ENCODE measurements at places on chromosomes 1 and 21. TPM values are rescaled to one million over a fixed set of nuclear protein-coding genes. Genes with fewer than 3 reads are reported as not detected.
A peak's percentile ranks its signal among the peaks of the same experiment; 100 is the strongest.

DNA sequence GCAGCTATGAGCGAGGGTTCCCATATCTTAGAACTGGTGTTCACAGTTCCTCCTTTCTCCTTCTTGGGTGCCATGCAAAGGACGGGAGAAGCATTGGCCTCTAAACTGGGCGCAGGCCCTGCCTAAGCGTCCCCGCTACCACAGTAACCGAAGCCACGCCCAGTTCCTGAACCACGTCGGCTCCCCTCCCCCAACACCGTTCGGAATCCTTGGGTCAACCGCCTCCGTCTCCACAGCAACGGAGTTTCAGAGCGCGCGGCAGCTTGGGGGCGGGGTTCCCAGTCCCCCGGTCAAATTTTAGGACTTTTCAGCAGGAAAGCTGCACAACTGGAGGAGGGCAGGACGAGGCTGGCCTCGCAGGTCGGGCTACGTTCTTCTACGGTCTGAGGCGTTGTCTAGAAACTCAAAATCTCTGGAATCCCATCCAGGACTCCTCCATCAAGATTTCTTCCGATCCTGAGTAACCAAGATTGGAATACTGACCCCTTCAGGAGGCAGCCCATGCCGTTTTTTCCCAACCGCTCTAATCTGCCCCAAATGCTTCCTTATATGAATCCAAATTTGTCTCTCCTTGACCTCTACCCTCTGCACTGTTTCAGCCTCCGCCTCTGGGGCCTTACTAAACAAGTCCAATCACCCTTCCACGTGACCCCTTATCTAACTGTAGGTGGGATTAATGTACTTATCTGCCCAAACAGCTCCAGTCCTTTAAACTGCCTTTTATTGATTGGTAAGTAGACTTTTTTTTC is at the start of gene SPAG17:
Gene SPAG17, minus strand, starts transcription at position 145 of the 749 bp plus-strand sequence. Its CDS starts 71 bp downstream, at position 74.
- peak; percentile 65 for DNase-seq

DNA sequence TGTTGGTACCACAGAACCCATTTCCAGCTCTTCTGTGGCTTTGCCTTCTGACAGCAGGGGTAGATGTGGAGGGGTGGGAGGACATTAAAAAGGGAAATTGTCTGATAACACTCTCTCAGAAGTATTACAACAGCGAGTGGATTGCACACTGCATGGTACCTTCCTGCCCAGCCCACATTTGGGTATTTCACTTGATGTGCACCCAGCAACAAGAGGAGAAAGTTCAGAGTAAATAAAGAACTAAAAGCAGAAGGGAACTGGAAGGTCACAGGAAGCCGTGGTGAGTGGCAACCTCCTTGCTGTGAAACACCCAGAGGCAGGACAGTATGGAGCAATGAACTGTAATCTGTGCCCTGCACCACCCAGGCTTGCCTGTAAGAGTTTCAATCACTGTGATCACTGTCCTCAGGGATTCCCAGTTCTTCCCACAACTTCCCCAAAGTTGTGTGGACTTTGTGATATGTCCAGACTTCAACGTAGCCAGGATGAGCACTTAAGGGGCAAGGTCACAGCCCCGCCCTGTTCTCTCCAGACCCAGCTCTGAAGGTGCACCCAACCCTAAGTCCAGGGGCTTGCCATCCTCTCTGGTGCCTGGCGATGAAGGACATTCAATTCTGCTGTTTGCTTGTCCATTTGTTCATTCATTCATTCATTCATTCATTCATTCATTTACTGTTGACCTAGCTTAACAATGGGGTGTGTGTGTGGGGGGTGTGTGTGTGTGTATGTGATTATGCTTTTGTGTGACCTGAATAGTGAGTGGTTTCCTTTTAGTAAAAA is 18.7 kb upstream of the F5 start:
- no peak for DNase-seq

GRCh38 chr1:27166351-27166802 is 11.5 kb upstream of the SLC9A1 start:
- DNase-seq = peak; percentile 80

DNA sequence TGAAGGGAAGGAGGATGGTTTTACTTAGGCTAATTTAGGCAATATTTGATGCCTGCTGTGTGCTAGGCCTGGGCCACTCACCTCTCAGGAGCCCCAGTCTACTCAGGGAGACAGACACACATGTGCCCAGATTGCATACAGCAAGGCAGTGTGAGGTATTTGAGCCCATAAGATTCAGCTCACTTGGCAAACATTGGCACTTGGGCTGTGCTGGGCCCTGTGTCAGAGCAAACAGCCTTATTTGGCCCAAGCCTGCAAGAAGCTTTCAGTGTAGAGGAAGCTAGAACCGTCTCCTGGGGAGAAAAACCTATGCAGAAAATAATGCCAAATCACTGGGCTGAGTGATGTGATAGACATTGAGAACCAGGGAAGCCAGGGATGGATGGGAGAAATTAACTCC is 3.9 kb upstream of the SYNC start:
- peak; percentile 30 for DNase-seq

- no peak for DNase-seq
Observed at GRCh38 chr1:27397110-27397509, 4.7 kb downstream of the GPR3 start.

DNA sequence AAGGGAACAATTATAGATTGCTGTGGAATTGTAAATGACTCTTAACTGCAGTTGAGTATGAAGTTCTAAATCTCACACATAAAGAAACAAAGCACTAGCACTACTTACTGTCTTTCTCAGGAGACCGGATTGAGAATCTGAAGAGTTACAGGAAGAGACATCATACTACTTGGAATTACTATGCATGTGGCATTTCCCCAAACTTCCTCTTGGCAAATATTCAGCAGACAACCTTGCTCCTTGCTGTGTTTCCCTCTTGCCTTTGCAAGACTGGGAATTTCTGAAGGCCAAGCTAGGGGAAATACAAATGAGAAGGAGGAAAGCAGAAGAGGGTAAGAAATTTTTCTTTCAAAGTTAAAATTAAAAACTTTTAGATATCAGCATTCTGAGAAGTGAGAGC is 173.6 kb upstream of the KCTD3 start:
- no peak for DNase-seq

DNA sequence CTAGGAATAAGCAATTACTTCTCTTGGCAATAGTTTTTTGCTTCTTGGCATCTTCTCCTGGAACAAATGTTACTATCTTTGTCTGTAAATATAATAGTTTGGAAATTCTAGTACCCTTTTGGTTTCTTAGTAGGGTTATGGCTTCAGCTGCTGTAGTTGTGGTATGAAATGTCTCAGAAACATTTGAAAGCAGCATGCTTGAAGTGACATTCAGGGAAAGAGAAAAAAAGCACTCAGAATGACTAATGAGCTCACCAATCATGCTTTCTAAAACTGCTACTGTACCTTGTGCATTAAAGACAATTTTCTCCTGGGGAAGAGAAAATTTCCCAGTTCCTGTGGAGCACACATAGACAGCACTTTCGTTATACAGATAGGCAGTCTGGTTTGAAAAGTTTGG is 21.0 kb downstream of the NUP133 start:
- DNase-seq = no peak

DNA sequence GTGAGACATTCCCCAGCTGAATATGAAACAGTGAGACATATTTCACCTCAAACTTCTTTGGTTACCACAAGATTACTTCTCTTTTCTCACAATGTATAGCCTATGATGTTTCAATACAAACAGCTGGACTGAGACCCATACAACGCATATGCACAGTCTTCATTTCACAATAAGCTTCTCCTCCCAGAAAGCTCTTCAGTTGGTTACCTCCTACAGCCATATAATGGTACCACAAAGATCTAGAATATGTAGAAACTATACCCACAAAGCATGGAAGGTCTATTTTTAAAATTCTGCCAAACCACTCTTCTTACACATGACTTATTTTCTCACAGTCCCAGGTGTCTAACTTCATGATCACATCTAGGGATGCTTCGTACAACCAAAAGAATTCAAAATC is 70.8 kb downstream of the JAK1 start:
- no peak for DNase-seq

DNA sequence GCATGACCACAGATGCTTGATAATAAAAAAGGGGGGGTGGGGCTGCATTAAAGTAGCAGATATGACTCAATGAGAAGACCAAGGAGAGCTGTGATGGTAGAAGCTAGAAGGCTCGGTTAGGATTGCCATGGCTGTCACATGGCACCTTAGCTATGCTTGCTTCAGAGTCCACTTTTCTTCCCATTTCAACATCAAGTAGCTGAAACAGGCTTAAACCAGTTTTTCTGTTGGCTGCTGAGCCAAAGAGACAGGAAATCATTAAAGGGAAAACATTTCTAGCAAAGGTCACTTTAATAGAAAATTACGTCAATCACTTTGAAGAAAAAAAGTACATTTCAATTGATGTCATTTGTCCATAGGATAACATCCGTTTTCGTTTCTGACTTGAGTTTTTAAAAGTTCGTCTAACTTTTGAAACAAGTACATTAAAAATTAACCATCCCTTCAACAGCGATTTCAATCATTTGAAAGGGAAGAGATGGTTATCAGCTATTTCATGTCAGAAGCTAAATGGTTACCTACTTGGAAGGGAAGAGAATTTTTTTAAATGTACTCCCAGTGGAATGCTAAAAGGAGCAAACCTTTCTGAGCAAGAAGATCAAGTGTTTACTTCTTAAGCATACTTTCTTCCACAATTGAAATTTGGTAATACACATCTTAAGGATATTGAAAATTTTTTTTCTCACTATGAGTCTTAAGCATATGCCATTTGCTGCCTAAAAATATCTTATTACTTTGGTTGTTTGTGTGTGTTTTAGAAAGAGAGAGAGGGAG is 488.1 kb upstream of the PRMT6 start:
- DNase-seq = no peak

DNA sequence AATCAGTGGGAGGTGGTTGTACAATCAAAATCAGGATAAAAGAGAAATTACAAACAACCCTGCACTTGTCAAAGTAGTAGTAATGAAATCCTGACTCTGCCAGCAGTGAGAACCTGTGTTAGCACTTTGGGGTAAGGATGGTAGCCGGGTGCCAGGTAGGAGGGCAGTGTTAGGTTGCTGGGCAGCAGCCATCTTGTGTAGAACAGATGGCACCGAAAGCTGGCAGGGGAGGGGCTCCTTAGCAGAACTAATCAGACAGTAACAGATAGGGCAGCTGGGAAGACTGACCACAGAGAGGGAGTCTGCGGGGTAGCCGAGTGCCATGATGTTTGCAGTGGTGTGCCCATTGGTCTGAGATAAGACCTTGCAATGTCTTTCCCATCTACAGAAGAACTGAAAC is 137.3 kb downstream of the SDCCAG8 start:
- DNase-seq = no peak

DNA sequence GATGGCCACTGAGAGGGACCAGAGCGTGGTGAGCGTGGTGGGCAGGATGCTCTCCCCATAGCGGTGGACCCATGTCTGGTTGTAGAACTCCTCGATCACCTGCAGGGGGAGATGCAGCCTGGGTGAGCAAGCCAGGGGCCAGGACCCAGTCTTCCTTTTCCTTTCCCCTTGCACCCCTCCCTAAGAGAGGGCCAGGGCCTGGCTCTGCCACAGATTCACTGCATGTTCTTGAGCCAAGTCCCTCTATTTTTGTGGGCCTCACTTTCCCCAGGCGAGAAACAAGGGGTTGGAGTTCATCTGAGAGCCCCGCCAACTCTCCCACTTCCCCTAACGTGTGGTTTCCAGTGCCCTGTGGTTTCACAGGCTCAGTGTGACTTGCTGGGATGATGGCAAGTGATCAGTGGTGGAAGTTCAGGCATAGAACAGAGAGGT is 27.5 kb downstream of the SLC2A1 start:
- DNase-seq = peak; percentile 50

ZNF683 gene
- polyA plus RNA-seq = not detected

NMNAT2 gene
- 3.6 TPM for polyA plus RNA-seq

DNA sequence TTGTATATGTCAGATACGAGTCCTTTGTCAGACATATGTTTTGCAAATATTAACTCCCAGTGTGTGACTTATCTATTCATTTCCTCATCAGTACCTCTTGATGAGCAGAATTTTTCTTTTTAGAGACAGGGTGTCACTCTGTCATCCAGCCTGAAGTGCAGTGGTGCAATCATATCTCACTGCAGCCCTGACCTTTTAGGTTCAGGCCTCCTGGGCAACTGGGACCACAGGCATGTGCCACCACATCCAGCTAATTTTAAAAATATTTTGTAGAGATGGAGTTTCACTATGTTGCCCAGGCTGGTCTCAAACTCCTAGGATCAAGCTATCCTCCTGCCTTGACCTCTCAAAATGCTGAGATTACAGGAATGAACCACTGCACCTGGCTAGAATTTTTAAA is 93.0 kb downstream of the HLCS start:
- peak; percentile 7 for DNase-seq

- no peak for DNase-seq
Observed at GRCh38 chr1:160682983-160683865, 28.4 kb downstream of the CD48 start.

APCS gene
- polyA plus RNA-seq = not detected

MCOLN2 gene
- 0.31 TPM for polyA plus RNA-seq

GRCh38 chr1:17059391-17060305 is 5.8 kb upstream of the SDHB start:
- DNase-seq = peak; percentile 86

- peak; percentile 66 for DNase-seq
Observed at GRCh38 chr1:201023517-201023902, at the start of gene KIF21B. TSS of gene KIF21B (minus strand) at chr1:201023714. CDS start at chr1:201023383, 331 bp downstream.

RGS16 gene
- polyA plus RNA-seq = 0.41 TPM

GPX7 gene
- 39.7 TPM for polyA plus RNA-seq

GRCh38 chr1:5616366-5617178 is 375.7 kb downstream of the NPHP4 start:
- DNase-seq = no peak

GRCh38 chr1:17356387-17357026 is 15.5 kb upstream of the PADI6 start:
- DNase-seq = no peak

- peak; percentile 49 for DNase-seq
Observed at GRCh38 chr1:85553416-85554335, 26.9 kb upstream of the CCN1 start.

- DNase-seq = peak; percentile 68
Observed at GRCh38 chr1:206472454-206472853, 2.2 kb downstream of the IKBKE start.

GRCh38 chr1:86507935-86508582 is 38.8 kb upstream of the CLCA4 start:
- peak; percentile 69 for DNase-seq

CD1E gene
- polyA plus RNA-seq = not detected

ELAPOR1 gene
- 1.2 TPM for polyA plus RNA-seq

- no peak for DNase-seq
Observed at GRCh38 chr21:37907076-37907475, 9.2 kb downstream of the KCNJ6 start.

DNA sequence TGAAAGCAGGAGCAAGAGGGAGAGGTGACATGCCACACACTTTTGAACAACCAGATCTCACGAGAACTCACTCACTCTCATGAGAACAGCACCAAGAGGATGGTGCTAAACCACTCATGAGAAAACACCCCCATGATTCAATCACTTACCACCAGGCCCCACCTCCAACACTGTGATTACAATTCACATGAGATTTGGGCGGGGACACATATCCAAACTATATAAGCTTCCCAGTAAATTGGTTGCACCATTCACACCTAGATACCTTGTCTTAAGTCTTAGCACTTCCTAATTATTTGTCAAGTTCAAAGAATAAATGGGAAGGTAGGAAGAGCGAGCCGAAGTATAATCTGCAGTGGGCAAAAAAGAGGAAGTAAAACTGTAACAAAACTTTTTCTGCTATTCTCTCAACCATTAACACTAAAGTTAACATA is 34.3 kb downstream of the AMY1C start:
- DNase-seq = no peak

GRCh38 chr1:41361495-41362356 is 492 bp downstream of the FOXO6 start:
- peak; percentile 47 for DNase-seq

BTBD8 gene
- 1.6 TPM for polyA plus RNA-seq
